ENCODE measurements at places on chromosomes 16 and 17.

DNA sequence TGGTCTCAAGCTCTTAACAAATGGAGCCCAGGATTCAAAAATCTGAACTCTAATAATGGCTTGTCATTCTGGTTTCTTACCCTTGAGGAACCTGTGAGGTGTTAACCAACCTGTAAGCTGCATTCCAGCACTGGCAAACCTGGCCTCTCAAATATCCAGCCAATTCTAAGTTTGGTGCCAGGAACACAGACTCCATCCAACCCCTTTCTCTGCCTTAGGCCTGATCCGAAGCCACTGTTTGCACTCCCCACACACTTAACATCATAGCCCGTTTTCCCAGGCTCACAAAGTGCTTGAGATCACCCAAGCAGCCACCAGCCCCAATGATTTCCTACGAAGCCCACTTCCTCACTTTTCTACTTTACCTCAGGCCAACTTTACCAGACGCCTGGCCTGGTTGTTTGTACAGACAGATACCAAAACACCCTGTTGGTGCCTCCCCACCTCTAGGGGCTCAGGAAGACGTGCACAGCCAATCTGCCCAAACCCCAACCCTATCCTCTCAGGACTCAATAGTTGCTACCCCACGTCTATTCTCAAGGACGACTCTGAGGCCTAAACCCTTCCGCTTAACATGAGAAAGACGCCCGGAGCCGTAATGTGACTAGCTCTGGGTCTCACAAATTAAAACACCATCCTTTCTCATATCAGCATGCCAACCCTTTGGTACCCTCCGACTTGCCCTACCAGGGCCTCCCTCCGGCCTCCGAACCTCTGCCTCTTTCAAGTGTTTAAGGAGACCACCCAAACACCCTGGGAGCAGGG lies 3.2 kb upstream of the PER1 start:
- DNase-seq: no peak

DNA sequence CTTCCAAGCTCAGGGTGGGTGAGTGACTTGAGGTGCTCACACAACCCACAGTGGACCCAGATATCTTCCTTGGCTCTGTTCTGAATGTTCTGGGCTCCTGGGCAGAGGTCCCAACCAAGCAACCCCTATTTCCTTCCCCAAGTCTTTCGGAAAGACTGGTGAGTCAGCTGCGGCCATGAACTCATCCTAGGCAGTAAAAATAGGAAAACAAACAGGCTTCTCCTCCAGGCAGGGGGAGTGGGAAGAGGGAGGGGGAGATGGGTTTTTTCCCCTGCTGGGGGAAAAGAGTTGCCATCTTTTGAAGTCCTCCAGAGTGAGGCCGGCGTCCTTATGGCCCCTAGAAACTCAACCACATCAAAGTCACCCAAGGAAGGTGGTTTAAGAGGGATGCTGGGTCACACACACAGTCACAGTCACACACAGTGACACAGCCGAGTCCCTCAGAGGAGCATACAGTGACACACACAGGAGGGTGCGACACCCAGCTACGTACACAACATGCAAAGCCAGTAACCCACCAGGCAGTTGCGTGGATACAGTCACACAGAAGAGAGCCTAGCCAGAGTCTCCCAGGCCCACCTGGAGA lies 16.0 kb upstream of the DLX4 start:
- no peak for DNase-seq

DNA sequence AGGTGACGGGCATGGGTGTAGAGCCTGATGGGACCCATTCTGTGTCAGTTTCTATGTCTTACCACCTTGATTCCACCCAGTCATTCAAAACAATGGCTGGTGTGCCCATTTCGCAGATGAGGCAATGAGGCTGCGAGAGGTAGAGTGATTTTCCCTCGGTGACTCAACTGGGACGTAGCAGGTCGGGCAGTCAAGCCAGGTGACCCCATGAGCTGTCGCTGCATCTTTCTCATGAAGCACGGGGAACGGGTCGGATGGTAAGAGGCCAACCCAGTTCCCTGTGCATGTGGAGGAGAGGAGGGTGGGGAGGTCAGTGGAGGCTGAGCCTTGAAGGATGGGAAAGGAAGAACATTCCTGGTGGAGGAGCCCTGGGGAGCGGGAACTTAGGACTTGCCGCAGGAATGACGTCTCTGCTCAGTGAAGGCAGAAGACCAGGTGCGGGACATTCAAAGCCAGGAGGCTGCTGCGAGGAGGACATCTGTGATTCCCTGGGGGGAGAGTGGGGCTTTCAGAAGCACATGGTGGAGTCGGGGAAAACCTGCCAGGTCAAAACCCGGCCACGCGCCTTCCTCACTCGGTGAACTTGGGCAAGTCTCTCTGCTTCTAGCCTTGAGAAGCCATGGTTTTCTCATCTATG lies 1.1 kb downstream of the IL21R start:
- no peak for DNase-seq

DNA sequence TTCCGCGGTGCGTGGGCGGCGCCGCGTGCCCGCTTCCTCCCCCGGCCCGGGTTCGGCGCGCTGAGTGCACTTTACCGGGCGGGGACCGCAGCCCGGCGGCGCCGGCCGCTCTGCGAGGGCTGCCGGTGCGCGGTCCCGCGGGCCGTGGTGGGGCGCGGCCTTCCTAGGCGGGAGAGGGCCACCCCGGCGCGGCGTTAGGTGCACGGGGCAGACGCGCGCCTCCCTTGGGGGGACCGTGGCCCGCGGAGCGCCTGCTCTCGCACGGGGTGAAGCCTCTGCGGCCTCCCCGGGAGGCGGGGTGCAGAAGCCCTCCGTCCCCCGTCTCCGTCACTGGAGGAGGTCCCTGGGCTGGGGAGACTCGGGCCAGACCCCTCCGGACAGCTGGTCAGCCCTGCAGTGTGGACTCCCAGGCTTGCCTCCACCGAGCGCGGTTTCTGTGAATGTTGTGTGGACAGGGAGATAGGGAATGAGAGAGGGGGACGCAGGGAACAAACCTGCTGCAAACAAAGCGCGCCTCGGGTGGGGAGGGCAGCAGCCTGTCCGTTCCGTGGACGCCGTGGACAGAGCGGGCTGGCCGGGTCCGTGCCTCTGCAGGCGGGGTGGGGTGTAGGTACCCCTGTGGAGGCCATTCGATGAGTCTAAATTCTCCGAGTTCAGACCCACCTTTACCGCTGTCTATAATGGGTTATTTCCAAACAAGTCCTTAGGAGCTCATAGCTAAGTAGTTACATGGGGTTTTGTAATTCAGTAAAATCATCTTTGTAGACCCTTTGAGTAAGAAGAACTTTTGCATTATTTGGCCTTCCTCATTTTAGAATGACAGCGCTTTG lies 721 bp downstream of the TBCD start:
- DNase-seq: no peak

GRCh38 chr17:41324180-41325075 lies 8.9 kb upstream of the KRTAP17-1 start:
- no peak for DNase-seq

GRCh38 chr17:14007951-14008350 lies 61.4 kb upstream of the COX10 start:
- no peak for DNase-seq

DNA sequence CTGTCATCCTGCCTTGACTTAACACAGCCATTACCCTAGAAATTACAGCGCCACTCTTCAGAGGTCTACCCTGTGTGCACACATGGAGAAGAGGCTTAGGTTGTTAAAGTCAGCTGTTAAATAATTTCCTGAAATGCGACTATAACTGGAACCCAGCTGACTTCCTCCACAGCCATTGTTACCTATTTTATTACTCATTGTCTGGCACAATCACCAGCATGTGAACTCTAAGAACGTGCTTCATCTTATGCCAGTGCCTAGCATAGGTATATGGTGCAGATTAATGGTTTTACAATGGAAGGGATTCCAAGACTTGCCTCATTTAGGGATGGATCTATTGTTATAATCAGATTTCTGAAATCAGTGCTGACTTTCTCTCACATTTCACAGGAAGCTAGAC lies 11.9 kb downstream of the RDM1 start:
- DNase-seq: no peak

DNA sequence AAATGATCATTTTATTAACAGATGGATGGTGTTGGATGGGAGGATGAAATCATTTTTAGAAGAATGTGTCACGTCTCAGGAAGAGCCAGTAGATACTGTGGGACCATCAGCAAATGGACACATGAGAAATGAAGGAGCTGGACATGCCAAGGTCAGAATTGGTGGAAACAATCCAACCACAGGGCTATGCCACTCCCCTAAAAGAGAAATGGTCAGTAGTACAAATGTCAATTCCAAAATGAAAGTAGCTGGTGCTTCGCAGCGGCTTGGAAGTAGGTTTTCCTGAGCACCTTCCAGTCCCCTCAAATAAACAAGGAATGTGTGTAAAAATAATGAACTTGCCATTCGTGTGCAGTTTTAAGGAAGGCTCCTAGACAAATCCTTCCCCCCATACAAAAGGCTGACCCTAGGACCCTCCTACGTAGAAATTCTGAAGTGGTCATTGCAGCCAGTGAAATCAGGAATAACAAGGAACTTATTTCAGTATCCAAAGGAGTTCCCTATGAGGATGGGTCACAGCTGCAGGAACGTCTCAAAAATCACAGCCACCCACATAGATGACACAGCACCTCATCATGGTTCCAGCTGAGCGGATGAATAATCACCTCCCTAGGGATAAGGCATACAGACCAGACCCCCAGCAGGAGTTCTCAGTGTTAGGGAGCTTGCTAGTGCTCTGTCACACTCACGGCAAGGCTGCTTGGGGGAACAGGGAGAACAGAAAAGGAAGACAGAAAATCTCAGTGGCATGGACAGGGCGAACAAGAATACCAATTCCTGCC lies 239.2 kb downstream of the HS3ST3A1 start:
- no peak for DNase-seq

DNA sequence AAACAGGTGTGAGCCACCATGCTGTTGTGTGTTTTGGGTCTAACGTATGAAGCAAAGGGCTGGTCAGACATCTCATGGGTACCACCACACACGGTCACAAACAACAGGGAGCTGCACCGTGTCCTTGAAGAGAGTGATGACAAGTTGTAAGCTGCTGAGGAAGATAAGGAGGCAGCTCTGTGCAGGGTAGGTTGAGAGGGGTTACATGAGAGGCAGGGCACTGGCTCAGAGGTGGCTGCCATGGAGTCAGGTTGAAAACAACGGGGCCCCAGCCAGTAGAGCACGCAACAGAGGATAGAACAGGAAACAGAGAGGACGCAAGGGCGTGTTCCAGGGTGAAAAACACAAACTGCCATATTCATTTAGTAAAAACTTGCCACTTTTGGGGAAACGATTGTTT lies 52.2 kb downstream of the TRARG1 start:
- DNase-seq: no peak

DNA sequence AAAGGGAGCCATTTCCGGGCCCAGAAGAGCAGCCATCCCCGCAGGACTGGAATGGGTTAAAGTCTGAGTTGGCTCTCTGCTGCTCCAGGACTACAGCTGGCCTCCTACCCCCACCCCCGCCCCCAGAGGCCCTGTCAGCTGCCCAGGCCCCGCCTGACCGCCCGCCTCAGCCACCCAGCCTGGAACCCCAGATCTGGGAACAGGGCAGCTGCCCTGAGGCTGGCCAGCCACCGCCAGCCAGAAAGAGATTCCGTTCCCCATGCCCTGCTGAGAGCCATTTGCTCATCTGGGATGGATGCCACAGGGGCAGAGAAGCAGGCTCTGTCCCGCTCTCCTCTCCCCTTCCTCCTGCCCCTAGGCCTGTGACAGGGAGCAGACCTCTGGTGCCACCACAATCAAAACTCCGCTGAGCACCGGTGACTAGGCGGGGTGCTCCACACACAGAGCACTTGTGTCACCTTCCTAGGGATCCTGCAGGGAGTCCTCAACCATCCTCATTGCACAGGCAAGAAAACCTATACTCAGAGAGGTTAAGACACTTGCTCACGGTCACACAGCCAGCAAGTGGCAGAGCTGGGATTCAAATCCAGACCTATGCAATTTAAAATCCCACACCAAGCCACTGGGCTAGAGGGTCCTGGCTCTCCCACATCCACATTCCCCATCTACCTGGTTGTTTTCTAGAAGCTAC lies 44.1 kb downstream of the ZNF423 start:
- DNase-seq: no peak

Measured in Jurkat, Clone E6-1 (cell line).